ENCODE measurements at places on chromosomes 4 and X.
A peak's percentile ranks its signal among the peaks of the same experiment; 100 is the strongest.

DNA sequence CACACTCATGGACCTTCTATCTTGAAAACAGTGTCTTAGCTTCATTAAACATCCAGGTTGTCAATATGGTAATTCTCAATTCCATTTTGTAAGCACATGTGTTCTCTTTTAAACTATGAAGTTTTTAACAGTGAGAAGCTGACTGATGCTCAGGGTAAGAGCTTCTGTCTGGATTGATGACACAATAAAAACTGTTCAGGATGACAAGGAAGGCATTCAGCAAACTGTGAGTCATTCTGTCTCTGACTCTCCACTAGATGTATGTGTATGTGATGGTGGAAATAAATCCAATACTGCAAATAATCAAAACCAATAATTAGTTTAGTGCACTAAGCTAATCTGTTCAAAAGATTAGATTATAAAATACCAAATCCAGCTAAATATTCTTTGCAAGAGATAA, 115.3 kb upstream of the ARX start:
- peaks cover 9% of the 10 kb centered on the region for H3K27me3 ChIP-seq
- DNase-seq: no peak
- no peaks in the 10 kb centered on the region for H3K4me1 ChIP-seq
- no peak overlapping the region for H3K27ac ChIP-seq

DNA sequence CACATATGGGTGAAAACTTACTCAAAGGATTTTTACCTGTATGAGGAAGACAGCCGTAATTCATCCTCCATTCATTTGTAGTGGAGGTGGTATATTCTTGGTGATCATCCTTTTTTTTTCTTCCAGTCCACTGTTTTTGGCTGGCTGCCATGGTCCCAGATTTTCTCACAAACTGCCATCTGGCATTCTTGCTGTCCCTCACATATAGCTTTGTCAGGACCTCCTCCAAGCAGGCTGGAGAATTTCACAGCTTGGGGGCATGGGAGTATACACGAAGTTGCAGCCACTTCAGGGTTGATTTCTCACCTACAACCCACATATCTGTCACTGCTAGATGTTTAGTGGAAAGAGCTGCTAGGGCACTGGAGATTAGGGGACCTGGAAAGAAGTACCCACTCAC, 401.0 kb downstream of the IL1RAPL1 start:
- DNase-seq: no peak
- H3K27ac ChIP-seq: no peak overlapping the region
- H3K4me1 ChIP-seq: no peaks in the 10 kb centered on the region
- H3K4me3 ChIP-seq: no peak overlapping the region

DNA sequence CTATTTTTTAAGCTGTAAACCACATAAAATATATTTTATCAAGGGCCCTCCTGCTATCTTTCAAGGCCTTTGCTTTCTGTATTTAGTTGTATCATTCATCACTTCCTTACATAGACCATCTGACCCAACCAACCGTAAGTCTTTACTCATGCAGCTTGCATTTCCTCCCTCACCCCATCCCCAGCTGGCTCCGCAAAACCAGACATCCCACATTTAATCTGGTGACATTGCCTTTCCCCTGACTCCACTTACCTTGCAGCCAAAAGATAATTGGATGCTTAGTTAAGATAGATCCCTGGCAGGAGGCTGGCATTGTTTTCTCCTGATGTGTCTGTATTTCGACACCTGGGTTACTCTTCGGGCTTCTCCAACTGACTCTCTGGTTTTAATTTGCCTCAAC, 183.7 kb upstream of the LDB2 start:
- no peaks in the 10 kb centered on the region for H3K4me1 ChIP-seq
- no peak overlapping the region for H3K4me3 ChIP-seq
- H3K27ac ChIP-seq: no peak overlapping the region
- no peak for DNase-seq
- H3K36me3 ChIP-seq: no peaks in the 10 kb centered on the region
- no peaks in the 10 kb centered on the region for H3K27me3 ChIP-seq

GRCh38 chrX:30713061-30713525, 59.9 kb downstream of the GK start:
- peak overlapping the region; percentile 55 for H3K4me3 ChIP-seq
- peaks cover 27% of the 10 kb centered on the region for H3K36me3 ChIP-seq
- H3K27ac ChIP-seq: peak overlapping the region; percentile 86
- H3K27me3 ChIP-seq: no peaks in the 10 kb centered on the region
- no peak for DNase-seq
- peaks cover 5% of the 10 kb centered on the region for H3K4me1 ChIP-seq

- no peaks in the 10 kb centered on the region for H3K27me3 ChIP-seq
- H3K4me1 ChIP-seq: no peaks in the 10 kb centered on the region
- H3K36me3 ChIP-seq: peaks cover 15% of the 10 kb centered on the region
- H3K4me3 ChIP-seq: no peak overlapping the region
- H3K27ac ChIP-seq: no peak overlapping the region
Observed at GRCh38 chr4:105843941-105844340, 51.3 kb upstream of the NPNT start.

DNA sequence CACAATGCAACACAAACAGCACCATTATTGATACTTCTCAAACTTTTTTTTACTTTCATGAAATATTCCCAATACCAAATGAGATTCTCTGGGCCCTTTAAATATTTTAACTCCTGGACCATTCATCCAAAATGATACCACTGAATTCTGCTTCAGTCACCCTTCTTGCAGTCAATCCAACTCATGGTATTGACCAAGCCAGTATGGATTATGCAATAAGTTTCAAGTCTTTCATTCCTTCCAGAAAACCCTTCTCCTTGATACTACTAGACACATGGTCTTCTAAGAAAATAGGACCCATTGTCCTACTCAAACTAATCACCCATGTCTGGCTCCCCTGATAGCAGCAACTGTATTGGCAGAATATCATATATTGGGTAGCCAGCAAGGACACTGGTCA, 23.0 kb downstream of the ZNF721 start:
- peaks cover 19% of the 10 kb centered on the region for H3K36me3 ChIP-seq
- peak overlapping the region; percentile 19 for H3K27ac ChIP-seq
- H3K4me3 ChIP-seq: no peak overlapping the region
- DNase-seq: no peak
